Hematopoietic multipotent progenitor cell treated with erythropoietin and hydrocortisone succinate and interleukin-3 and kit ligand, for 15 days (in vitro differentiated cells): ENCODE measurements at places on chromosomes 6 and 20.
A peak's percentile ranks its signal among the peaks of the same experiment; 100 is the strongest.

DNA sequence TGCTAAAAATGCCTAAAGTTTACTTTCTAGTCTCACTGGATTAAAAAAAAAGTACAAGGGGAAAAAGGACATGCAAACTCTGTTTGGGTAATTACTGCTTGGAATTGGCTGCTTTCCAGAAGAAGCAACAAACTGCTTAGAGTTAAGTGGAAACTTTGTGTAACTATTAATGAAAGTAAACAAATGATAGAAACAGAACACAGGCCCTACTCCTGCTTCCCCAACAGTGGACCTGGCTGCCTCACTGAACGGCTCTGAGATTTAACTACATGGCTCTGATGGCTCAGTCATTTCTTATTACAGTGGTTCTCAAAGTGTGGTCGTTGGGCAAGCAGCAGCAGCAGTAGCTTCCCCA is 108.5 kb downstream of the MAN1A1 start:
- DNase-seq = peak; percentile 42

- no peak for DNase-seq
Measured at GRCh38 chr6:152220786-152221185, 413.3 kb downstream of the ESR1 start.

GRCh38 chr6:5155906-5156305 is 70.8 kb downstream of the PPP1R3G start:
- DNase-seq = no peak

DNA sequence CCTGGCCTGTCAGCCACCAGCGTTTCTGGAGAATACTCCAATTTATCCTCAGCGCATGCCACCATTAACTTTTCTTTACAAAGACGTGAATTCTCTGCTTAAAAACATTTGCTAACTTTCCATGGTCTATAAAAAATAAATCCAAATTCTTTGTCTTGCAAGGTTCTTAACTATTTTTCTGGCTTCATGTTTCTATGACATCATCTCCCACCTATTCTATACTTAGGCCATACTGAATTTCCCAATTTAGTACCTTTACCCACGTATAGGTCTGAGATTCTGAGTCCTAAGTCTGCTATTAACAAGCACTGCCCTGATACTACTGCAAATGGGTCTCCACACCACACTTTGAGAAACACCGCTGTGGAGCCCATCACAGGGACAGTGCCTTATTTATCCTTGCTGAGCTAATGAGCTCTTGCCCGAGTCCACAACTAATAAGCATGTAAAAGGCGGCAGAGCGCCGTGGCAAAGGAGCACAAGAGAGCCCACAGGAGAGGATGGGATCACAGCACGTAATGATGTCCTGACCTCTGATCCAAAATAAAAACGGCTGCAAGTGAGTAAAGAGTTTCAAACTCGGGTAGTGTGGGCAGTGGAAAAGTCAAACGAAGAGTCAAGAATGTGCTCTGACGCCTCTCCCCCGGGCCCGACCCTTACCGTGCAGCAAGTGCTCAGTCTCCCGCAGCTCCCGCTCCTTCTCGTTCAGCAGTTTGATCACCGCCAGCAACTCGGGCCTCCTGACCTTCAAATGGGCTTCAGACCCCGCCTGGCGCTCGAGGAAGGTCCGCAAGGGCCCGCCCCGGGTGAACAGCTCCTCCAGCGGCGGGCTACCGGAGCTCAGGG is 519 bp downstream of the MTRF1L start:
- DNase-seq = peak; percentile 21

DNA sequence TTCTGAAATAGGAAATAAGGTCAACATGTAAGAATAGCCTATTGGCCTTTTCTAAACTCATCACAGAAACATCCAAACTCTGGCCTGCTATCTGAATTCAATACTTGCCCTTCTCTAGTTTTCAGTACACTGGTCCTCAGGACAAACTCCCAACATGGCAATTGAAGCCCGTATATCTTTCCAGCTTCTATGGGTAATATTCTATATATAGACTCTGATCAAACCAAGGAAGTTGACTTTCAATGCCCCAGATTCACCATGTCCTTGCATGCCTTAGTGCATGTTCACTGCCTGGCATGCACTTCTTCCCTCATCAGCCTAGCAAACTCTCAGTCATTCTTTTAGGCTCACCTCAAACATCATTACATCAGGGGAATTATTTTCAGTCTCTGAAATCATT is 73.2 kb downstream of the RSPO3 start:
- no peak for DNase-seq

GRCh38 chr6:5878792-5879191 is 127.9 kb downstream of the NRN1 start:
- DNase-seq = no peak

GRCh38 chr6:108238322-108238721 is 22.5 kb downstream of the SNX3 start:
- DNase-seq = no peak

GRCh38 chr20:62977613-62978560 is 25.4 kb downstream of the SLC17A9 start:
- DNase-seq = peak; percentile 68

GRCh38 chr6:51322505-51322904 is 503.8 kb downstream of the TFAP2B start:
- DNase-seq = no peak

- DNase-seq = no peak
Measured at GRCh38 chr6:37225350-37226169, 32.0 kb upstream of the TBC1D22B start.

DNA sequence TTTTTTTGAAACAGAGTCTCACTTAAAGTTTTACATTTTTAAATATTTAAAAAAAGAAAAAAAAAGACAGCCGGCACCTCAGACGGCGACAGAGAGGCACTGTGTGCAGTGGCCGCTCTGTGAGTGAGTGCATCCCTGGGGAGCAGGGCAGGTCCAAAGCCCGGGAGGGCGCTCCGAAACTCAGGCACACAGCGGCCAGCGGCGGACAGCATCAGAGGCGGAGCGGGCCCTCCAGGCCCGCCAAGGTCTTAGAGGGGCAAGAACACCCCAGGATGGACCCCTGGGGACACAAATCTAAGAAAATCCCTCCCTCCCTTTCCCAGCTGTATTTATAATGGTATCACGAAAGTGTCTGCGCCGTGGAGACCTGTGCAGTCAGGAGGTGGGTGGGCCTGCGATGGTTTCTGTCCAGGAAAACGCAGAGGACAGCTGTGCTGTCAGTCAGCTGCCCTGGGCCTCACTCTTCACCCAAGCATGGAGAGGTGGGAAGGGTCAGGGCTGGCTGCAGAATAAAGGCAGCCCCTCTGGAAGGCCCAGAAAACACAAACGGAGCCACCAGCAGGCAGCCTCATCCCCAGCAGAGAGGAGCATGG is 43.8 kb downstream of the TAF4 start:
- DNase-seq = no peak

DNA sequence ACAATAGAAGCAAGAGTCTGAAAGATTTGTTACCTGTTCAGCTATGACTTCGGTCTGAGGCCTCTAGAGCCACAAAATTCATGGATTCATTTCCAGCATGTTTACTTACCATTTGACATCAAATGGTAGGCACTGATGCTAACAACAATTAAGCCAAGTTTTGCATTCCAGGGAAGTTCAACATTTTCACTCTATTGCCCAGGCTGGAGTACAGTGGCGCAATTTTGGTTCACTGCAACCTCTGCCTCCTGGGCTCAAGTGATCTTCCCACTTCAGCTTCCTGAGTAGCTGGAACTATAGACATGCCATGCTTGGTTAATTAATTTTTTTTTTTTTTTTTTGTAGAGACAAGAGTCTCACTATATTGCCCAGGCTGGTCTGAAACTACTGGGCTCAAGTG is 114.1 kb upstream of the SGK1 start:
- DNase-seq = no peak

DNA sequence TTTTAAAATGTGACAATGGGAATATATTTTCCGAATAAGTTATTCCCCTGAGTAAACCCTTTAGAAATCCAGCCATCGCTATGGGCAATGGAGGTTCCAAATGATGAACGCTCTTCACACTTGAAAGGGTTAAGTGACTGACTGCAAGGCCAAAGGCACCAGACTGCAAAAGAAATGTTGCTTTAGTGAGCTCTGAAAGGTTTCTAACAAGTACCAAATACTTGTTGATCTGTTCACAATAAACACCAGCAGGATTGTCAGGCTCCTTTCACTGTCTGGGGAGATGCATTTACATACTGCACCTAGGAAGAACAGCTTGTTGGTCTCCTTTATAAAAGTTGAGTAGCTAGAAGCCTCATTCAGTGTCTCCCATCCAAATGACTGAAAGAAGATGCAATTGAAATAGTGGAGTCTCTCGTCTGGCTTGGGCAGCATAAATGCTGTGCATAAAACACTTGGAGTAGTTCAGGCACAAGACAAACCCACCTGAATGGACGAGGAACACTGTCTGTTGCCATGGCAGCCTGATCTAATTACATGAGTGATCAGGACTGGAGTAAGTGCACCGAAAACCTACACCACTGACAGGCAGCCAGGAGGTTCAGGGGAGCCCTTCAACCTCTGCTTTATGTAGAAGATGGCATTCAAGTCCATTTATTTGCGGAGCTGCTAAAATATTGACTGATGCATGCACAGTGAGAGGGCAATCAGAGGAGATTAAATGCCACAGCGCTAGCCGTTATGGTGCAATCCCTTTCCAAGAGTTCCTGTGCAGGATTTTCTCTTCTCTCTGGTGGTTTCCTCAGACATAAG is 2.9 kb downstream of the ATXN1 start:
- no peak for DNase-seq

DNA sequence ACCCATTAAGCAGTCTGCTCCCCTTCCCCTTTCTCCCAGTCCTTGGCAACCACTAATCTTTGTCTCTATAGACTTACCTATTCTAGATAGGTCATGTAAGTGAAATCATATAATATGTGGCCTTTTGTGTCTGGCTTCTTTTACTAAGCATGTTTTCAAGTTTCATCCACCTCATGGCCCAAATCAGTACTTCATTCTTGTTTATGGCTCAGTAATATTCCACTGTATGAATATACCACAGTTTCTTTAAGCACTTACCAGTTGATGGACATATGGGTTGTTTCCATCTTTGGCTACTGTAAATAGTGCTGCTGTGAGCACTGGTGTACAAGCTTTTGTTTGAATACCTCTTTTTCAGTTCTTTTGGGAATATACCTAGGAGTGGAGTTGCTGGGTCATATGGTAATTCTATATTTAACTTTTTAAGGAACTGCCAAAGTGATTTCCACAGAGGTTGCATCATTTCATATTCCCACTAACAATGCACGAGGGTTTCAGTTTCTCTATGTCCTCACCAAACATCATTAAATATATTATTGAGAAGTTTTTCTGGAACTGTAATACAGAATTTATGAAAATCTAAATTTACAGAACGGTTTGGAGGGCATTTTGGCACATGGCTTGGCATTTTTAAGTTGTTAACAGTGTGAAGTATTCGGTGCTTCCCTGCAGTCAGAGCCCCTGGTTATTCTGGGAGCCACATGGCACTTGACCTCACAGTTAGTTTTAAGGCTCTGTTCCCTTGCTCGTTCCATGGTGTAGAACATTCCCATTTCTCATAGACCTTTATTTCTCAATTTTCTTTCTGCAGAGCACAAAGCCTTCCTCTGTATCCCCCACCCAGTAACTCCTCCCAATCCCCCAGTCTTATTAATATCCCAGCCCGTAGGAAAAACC is 27.0 kb upstream of the DTNBP1 start:
- no peak for DNase-seq

DNA sequence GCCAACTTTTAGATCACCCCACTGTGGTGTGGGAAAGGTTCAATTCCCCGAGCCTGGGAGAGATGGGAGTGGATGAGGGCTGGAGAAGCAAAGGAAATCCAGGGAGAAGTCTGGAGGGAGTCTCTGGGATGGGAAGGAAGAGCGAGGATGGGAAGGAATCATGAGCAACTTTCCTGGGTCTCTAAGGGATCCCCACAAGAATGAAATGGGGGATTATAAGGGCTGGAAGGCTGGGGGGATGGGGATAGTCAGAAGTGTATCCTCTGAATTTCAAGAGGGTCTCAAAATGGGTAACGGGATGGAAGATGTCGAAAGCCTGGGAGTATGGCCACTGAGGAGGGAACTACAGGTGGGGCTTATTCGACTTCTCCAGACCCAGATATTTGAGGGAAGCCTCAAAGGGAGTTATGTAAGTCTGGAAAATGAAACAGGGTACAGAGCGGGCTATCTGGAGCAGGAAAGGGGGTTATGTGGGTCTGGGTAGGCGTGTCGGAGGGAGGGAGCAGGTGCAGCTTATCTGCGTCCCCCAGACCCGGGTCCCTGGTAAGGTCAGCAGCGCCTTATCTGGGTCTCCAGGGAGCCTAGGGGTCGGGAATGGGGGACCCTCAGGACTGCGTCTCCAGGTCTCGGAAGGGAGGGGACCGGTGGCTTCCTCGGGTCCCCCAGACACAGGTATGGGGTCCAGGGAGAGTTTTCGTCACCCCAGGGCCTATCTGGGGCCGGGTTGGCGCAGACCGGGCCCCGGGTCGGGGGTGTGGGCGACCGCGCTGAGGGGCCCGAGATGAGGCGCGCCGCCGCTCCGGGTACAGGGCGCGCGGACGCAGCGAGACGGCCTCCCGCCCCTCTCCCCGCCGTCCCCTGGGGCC is 550 bp downstream of the PLAGL2 start:
- DNase-seq = peak; percentile 63

GRCh38 chr6:27891320-27891875 is 20.8 kb downstream of the OR2B2 start:
- peak; percentile 34 for DNase-seq

DNA sequence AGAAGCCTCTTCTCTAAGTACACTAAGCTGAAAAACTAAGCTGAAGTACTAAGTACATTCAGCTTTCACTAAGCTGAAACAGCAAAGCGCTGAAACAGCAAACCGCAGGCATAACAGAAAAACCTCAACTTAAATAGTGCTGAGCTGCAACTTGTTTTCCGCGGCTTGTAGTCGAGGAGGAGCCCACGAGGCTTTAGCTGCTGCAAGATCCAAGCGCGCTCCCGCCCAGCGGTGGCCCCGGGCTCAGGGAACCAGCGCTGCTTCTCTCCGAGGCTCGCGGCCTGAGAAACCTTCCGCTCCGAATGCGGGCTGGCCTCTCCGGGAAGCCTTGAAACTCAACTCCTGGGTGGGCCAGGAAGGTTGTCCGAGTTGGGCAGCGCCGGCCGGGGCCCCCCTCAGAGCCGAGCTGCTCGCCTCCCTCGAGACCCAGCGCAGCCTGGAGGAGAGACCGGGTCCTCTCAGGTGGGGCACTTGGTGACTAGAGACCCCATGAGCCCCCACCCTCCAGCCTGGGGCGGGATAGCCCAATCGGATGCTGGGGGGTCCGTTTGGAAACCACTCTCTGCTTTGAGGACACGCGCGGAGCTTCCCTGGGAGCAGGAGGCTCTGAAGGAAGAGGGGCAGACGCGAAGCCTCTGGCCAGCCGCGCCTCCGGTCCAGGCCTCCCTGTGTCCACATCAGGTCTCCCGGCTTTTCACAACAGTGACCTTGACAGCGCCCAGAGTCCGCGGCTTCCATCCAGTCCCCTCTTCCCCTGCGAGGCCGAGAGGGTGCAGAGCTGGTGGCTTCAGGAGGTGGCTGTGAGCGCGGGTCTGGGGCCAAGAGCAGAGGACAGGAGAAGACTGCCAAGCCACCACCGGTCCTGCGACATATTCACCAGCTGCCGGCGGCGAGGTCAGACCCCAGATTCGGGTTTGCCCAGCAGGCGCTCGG is 38.1 kb upstream of the HLA-E start:
- no peak for DNase-seq
